Adrenal gland (tissue), 19 donors: ENCODE measurements at places on chromosomes 7 and 10.

DNA sequence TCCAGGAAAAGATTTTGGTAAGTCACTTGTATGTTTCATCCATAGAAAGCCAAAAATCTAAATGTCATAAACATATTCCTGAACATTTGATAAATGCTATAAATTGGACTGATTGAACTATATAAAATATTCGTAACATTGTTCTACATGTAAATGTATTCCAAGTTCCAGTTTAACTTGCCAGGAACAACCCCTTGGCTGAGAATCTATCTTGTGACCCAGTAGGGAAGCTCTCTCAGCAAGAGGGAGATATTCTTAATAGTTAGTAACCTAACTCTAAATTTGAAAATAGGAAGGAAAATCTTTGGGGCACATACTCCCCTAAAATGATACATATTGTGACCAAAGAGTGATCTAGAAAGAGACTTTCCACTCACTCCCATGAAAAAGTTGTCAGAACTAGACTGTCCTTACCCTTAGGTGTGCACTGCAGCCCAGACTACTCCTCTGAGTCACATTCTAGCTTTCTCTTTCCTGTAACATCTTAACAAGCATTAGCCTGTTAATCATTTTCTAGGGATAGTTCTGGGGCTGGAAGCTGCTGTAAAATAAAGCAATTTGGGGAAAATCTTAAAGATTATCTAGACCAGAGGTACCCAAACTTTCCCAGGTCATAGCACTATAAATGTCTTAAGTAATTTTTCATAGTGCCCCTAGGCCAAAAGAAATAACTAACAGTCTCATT, 73.7 kb upstream of the SKAP2 start:
- DNase-seq = no peak

- no peak for DNase-seq
Measured at GRCh38 chr7:146412781-146413180, 296.2 kb downstream of the CNTNAP2 start.

DNA sequence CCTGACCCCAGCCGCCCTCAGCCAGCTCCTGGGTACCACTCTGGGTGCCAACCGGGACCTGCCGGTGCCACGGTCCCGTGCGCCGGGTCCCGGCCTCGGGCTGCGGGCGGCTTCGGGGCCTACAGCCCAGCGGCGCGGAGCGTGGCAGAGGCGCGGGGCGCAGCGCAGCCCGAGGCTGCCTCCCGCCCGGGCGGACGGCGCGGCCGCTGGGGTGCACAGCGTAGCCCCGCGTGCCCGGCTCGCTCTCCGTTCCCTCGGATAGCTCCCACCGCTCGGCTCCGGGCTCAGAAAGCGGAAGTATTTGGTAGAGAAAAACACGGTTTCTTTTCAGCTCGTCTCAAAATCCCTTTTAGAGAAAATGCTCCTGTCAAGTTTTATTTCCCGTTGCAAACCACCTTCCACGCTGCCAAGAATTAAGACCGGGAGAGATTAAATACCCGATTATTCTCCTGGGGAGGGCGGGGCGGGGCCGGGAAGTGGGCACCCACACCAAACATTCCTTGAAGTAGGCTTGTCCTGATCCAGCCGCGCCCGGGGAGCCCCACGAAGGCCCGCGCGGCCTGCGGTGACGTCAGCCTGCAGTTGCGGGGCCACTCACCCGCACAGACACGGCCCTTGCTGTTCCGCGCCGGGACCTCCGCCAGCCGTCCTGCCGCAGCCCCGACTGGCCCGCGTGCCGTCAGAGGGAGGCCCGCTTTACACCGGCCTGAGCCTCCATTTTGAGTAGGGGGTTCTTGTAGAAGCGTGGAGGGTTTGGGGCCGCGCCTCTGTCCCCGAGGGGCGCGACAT, 7.2 kb downstream of the HOXA13 start:
- DNase-seq = no peak

DNA sequence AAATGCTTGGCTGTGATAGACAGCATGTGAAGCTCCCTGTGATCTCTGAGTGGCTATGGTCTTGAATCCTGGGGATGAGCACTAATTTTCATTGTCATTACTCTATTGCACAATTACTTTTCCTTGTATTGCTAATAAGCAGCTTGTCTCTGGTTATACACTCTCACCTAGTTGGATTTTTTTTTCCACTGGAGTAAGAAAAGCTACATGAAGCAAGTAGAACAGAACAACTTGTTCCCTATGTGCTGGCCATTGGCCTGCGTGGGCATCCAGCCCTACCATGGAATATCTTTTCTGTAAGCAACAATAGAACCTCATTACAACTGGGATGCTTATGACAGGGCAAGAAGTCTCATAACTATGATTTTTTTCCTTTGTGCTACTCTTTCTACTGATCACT, 807.4 kb downstream of the TNS3 start:
- no peak for DNase-seq

DNA sequence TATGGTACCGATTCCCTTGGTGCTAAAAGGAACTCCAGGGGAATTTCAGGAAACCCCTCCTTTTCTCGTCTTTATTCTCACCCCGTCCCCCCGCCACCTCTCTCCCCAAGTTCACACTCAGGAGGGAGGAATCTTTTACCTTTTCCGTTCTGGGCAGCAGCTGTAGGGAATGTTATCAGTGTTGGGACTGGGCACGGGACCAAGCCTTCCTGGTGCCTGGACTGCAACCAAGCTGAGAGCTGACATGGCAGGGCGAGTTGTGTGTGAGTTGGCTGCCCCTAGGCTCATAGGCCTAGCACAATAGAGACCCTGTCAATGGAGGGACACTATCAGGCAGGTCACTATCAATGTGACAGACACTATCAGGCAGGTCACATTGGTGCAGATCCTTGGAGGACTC, 121.4 kb downstream of the TCF7L2 start:
- peak; percentile 87 for DNase-seq

DNA sequence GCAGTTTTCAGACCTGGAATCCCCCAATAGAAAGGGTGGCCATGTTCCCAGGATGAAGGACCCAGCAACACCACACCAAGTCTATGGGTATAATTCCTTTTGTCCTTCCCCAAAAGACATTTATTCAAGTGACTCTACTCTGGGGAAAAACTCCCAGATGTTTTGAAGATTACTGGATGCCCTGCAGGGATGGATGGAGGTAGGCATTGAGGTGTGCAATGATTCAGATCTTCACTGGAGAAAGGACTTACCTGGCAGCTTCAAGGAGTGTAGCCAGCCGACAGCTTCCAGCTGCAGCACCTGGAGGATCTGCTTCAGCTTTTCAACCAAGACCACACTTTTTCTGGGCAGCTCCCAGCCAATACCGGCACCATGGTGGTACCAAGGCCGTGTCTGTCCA, 172.0 kb downstream of the BAMBI start:
- no peak for DNase-seq

- no peak for DNase-seq
Measured at GRCh38 chr7:129522088-129522970, 20.0 kb downstream of the SMKR1 start.

DNA sequence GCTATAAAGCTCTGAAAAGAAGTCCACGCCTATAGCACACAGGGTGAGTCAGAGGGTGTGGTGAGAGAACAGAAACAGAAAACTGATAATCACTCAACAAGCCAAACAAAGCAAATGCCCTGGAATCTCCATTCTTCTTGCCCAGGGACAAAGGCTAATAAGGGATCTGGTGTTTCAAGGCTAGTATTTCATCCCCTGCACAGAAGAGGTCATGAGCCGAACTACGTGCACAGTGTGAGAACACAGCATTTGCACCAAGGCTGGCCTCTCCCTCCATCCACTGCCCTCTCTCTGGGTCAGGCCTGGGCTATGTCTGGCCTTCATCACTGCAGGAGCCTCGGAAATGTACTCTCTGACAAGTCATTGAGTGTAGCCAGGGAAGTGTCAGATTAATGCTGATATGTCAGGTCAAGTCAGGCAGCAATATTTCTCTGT, 42.7 kb downstream of the PRR15 start:
- DNase-seq = peak; percentile 65

DNA sequence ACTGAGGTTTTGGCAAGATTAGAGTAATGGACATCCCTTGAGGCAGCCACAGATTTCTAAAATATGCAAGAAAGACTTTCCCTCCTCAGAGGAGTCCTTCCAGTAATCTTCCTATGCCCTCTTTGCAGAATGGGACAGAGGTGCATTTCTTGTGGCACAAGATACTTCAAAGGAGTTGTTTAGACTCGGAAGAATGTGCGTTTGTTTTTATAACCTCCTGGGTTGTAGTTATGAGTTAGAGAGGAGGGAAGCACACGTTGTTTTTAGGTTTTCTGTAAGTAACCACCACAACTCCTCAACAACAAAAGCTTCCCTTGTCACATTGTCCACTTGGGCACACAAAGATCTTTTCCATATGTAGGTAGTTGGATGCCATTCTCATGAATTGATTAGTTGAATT, 78.1 kb upstream of the GLI3 start:
- no peak for DNase-seq

- DNase-seq = no peak
Measured at GRCh38 chr10:118214776-118215175, 127.3 kb downstream of the FAM204A start.

- DNase-seq = peak; percentile 73
Measured at GRCh38 chr10:103273041-103273441, 3.9 kb upstream of the INA start.

GRCh38 chr7:108283252-108283651, 153.1 kb upstream of the LAMB4 start:
- DNase-seq = no peak

GRCh38 chr10:91354166-91355075, 55.7 kb upstream of the HECTD2 start:
- DNase-seq = no peak

DNA sequence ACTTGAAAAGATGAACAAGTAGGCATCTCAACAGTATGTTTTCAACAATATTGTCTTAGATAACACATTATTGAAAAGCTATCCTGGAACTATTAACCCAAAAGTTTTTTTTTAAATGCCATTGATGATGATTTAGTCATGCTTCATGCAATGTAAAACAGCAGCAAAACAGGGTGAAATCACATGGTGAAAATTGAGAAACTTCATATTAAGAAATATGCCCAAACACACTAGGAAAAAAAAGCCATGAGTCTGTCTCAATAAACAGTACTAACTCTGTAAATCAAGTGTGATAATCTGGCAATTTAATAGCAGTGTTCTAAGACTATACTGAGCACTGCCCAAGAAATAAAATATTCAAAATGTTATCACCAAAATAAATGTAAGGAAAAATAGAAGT, 613.1 kb downstream of the KCNMA1 start:
- DNase-seq = no peak

DNA sequence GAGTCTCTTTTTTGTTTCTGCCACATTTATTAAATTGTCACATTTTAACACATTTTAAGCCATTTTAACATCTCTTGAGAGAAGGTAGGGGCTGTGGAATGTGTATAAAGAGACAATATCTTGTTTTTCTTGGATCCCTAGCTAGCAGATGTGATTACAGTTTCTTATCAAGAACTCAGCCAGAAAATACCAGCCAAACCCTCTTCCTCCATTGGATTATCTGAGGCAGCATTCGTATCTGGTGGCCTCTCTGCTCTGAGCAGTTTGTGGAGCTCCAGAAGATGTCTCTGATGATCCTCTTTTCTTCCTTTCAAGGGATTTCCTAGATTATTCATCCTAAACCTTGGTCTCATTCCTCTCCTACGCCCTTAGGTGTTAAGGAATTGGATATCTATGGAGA, 35.3 kb upstream of the PFKFB3 start:
- DNase-seq = no peak

DNA sequence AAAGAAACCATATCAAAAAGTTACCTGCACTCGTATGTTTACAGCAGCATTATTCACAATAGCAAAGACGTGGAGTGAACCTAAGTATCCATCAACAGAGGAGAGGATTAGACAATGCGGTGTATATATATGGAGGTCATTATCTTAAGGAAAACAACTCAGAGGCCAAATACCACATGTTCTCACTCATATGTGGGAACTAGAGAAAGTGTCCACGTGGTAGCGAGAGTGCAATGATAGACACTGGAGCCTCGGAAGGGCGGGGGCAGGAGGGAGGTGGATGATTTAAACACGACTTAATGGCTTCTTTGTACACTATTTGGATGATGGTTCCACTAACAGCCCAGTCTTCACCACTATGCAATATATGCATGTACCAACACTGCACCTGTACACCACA, 40.1 kb upstream of the RNF32 start:
- no peak for DNase-seq

DNA sequence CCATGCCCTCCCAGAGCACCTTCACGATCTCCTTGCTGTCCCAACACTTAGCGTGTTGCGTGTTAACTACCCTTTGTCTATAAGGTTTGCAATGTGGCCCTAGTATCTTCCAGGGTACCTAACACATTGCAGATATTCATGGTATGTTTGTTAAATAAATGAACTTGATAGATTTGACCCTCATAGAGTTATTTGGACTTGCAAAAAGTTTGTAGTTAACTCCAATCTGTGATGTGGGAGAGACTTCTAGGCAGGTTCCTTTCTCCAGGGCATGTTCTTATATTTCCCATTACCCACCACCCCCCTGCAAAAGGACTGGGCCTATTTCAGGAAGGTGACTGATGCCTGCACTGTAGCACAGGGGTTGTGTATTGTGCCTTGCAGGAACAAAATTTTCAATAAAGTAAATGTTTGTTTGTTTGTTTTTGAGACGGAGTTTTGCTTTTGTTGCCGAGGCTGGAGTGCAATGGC, 612 bp downstream of the HILPDA start:
- no peak for DNase-seq

DNA sequence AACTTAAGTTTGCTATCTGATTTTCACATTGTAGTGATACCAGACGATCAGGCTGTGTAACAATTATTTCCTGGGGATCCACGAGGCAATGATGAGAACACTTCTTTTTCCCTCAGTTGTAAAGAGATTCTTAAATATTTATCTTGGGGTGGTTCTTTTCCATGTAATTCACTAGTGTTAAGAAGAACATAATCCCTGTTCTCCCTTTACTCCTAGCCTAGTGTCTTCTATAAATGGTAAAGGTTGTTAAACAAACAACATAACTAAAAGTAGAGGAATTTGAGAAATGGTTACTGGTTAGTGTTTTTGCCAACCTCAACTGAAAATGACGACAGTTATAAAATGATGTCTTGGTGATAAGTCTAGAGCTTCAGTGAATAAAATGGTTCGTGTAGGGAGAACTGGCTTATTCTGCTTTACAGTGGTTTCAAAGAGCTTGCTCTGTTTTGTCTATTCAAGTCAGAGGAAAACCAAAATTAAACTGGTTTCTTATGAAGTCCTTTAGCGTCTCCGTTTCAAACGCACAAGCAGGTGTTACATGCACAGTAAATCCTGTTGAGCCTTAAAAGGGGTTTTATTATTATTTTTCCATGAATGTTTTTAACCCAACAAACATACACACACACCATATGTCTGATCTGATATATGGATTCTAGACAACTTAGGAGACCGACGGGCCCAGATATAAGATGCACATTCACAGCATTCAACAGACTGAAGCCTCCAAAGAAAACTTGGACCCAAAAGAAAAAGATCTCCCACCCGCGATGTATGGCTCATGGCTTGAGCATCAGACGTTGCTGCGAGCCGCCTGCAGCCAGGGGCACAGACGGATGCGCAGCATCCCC, 1.1 kb downstream of the TBX20 start:
- DNase-seq = no peak
